ENCODE measurements at places on chromosomes 1 and 21.
A peak's percentile ranks its signal among the peaks of the same experiment; 100 is the strongest.

DNA sequence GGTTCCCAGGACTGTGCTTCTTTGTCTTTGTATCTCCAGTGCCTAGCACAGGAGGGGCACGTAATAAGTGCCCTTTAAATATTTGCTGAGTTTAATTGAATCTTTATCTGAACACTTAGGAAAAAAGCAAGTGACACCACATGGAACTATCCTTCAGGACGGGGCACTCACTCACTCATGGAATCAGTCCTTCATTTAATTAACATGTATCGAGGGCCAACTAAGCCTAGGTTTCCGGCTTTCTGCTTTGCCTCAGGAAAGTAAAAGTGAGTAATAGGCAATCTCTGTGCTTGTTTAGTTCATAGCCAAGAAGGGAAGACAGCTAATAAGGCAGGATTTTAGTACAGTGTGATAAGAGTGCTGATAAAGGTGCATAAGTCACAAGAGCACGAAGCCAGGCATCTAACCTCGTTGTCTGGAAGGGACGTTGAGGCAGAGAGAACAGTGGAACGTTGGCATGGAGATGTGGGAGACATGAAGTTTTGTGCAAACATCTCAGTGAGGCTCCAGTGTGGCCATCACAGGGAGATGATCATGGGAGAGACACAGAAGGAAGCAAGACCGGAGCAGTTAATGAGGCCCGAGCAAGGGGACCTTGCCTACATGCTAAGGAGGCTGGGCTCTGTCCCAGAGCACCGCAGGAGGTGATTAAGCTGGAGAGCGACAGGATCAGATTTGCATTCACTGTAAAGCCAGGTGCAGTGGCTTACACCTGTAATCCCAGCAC lies 54.1 kb upstream of the TRIM67 start:
- DNase-seq: no peak

GRCh38 chr1:97907886-97908285 lies 12.9 kb downstream of the DPYD start:
- DNase-seq: no peak

GRCh38 chr1:59570524-59570923 lies 244.2 kb upstream of the HOOK1 start:
- DNase-seq: no peak

DNA sequence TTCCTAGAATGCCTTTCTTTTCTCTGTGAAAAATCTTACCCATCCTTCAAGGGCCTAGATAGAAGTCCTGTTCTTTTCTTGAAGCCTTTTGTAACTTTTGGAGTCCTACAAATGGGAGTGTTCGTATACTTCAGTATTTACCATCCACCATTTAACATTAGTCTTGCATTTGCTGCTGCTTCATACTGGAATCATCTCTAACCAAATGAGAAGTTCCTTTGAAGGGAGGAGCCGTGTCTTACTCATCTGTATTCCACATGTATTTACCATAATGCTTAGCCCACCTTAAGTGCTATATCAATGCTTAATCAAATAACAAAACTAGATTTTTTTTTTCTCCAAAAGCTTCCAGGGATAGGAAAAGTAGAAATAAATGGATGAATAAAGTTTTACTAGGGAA lies 7.1 kb downstream of the PRDX6 start:
- no peak for DNase-seq

- DNase-seq: no peak
Measured at GRCh38 chr1:87017998-87018672, 103.7 kb downstream of the HS2ST1 start.

GRCh38 chr1:152167835-152168534 lies 9.0 kb upstream of the RPTN start:
- DNase-seq: peak; percentile 98

All from epithelial cell of prostate (primary cell).